ENCODE measurements at places on chromosomes 1 and 21. TPM values are rescaled to one million over a fixed set of nuclear protein-coding genes. Genes with fewer than 3 reads are reported as not detected.

The CD247 gene
- 0.65 TPM for total RNA-seq

The NHLH1 gene
- not detected for total RNA-seq

The PPIAL4G gene
- total RNA-seq = not detected

The OPRD1 gene
- 0.02 TPM for total RNA-seq

The TDRD5 gene
- not detected for total RNA-seq

The MAB21L3 gene
- not detected for total RNA-seq

The ECE1 gene
- total RNA-seq = 22.5 TPM

The SLFNL1 gene
- 0.17 TPM for total RNA-seq

The MDM4 gene
- total RNA-seq = 35.2 TPM

The CAPZA1 gene
- total RNA-seq = 39.1 TPM

The TPM3 gene
- 3,245 TPM for total RNA-seq

The KIAA0040 gene
- total RNA-seq = 6.2 TPM

The NT5C1A gene
- total RNA-seq = 66.6 TPM

The DNASE2B gene
- total RNA-seq = 3.1 TPM

The SLAMF6 gene
- 0.34 TPM for total RNA-seq

The PSRC1 gene
- total RNA-seq = 0.60 TPM

The RPL11 gene
- total RNA-seq = 486 TPM

The CCDC185 gene
- total RNA-seq = not detected

The LMOD1 gene
- 45.4 TPM for total RNA-seq

The NRIP1 gene
- 137 TPM for total RNA-seq

The SYCP1 gene
- not detected for total RNA-seq

The CHML gene
- 3.5 TPM for total RNA-seq

The KRTAP21-2 gene
- total RNA-seq = not detected

The OR2T11 gene
- total RNA-seq = not detected

The KRTAP19-1 gene
- total RNA-seq = not detected

The OR10K1 gene
- total RNA-seq = not detected

The OR10J1 gene
- not detected for total RNA-seq

The NPHS2 gene
- total RNA-seq = not detected

The NUF2 gene
- total RNA-seq = 0.30 TPM

The SLC9A1 gene
- total RNA-seq = 9.5 TPM

The SPATA1 gene
- 0.93 TPM for total RNA-seq

The C8B gene
- not detected for total RNA-seq

The SELENON gene
- 104 TPM for total RNA-seq

The PYGO2 gene
- 16.9 TPM for total RNA-seq

The SH3D21 gene
- total RNA-seq = 0.95 TPM

The NR1I3 gene
- total RNA-seq = not detected

The BGLAP gene
- total RNA-seq = not detected

The B3GALT2 gene
- 0.15 TPM for total RNA-seq

The LCE1D gene
- total RNA-seq = not detected

Measured in psoas muscle (tissue), 8 donors.